ENCODE measurements at places on chromosomes 4 and X.
A peak's percentile ranks its signal among the peaks of the same experiment; 100 is the strongest.

DNA sequence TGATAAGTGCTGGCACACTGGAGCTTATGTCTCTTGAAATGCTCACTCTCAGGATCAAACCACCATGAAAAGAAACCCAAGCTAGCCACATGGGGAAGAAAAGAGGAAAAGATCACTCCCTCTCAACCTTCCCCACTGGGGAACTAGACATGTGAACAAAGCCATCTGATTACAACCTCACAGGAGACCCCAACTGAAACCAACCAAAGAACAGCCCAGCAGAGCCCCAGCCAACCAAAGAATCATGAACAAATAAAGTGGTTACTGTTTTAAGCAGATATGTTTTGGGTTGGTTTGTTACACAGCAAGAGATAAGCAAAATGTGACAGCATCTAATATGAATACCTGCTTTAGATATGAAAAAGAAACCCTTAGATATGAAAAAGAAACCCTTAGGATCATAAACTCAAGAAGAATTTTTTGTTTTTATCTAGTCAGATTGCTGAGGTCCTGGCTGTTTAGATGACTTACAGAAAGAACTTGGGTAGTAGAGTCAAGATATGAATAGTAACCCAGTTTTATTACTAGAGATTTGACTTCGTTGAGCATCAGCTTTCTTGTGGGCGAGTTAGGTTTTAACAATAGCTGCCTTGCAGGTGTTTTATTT is 23.7 kb upstream of the TLR7 start:
- DNase-seq = no peak

- DNase-seq = peak; percentile 99
These were observed 19.7 kb upstream of the SPON2 start for GRCh38 chr4:1192091-1192492.

- peak; percentile 45 for DNase-seq
These were observed 40.5 kb upstream of the SLC2A9 start for GRCh38 chr4:10061650-10062415.

DNA sequence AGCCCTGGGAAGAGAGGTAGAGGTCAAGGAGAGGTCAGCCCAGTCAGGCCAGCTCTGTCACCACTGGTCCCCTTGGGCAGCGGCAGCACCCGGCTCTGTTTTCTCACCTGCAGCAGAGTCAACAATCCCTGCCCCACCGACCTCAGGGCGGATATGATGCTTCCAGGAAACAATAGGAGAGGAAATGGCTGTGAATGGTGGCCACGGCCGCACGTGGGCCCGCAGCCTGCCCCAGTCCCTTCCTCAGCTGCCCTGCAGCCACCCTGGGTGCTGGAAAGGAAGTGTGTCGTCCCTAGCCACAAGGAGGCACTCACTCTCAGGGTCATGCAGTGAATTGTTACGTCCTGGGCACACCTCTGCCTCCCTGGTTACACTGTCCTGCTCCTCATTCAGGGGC is 92.5 kb upstream of the ENPP6 start:
- no peak for DNase-seq

GRCh38 chr4:152780267-152780778 is 569 bp downstream of the ARFIP1 start:
- peak; percentile 33 for DNase-seq

DNA sequence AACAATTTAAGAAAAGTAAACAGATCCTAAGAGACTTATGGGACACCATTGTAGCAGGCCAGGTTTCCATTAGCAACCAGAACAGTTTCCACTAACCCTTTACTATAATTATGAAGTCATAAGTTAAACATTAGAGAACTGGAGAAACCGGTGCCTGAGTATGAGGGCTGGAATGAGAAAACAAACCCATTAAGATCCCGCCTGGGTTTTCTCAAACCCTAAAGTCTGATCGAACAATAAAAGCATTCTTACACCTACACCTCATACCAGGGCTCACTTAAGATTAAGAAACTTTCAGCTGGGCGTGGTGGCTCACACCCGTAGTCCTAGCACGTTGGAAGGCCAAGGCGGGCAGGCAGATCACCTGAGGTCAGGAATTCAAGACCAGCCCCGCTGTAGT is 13.7 kb upstream of the DHX15 start:
- no peak for DNase-seq

DNA sequence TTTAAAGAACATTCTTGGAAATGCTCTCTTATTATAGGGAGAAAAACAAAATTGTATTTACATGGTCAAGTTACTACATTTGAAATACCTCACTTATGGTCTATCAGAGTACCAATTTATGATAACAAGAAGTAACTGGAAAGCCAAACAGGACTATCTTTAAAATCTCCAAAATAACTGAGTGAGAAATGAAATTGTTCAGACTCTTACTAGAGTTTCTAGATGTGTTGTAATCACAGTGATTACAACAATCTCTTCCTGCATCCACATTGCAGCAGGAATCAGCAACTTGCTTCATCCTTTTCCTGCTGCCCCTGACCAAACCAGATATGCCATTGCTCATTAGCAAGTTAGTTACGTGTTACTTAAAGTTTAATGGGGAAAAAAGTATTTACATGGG is 245.2 kb upstream of the SMIM31 start:
- DNase-seq = no peak

DNA sequence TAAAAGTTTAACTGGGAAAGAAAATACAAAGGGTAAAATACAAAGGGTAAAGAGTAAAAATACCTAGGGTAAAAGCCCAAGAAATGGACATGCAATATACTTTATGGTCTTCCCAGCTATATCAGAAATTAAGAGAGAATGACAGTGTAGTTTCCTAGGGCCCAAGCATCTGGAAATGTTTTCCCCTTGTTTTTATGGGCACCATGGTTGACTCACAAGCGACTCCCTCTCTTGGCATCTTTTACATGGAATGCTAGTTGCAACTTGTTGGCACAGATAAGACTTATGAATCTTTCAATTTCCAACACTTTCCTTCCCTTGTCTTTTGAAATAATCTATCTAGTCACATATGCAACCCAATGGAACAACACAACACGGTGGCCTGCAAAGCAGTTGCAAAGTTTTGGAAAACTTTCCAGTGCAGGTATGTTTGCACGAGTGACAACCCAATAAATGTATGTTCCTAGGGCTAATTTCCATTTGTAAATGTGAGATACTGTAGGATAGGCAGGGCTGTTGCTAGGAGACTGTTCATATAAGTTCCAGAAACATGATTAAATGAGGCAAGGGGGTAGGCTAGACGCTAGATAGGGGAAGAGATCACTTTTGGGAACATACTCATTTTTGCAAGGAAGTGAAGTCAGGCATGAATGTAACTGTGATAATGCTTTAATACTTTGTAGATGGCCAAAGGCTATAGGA is 36.4 kb upstream of the CWH43 start:
- DNase-seq = peak; percentile 64

DNA sequence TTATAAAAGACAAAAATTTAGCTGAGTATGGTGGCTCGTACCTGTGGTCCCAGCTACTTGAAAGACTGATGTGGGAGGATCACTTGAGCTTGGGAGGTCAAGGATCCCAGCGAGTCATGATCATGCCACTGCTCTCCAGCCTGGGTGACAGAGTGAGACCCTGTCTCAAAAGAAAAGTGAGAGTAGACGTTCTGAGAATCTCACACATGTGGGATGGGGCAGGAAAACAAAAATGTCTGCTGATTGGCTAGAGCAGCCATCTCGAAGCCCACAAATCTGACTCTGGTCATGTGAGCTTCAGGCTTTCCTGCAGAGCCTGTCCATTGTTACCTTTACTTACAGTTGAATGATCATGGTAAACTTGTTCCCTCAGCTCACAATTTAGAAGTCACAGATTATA is 23.1 kb upstream of the SLC9A7 start:
- DNase-seq = no peak

- no peak for DNase-seq
These were observed 591.4 kb upstream of the PCDH10 start for GRCh38 chr4:132557660-132558059.

DNA sequence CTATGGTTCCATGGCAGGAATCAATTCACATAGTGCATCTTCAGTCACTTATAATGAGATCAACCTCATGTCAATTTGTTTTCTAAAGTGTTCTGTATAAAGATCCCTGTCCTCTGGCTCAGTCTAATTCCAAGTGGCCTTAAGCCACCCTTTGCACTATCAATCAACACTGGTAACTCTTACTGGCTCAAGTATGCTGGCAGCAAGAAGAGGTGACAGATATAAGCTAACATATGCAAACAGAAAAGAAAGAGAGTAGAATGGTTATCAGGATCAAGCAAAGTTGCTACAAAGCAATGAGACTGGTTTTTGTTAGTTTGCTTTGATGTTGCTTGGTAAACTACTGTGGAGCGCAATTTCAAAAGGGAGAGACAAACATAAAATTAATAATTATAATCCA is 67.0 kb downstream of the AMMECR1 start:
- DNase-seq = no peak

- DNase-seq = no peak
These were observed 25.4 kb downstream of the C4orf50 start for GRCh38 chr4:5992828-5993321.

DNA sequence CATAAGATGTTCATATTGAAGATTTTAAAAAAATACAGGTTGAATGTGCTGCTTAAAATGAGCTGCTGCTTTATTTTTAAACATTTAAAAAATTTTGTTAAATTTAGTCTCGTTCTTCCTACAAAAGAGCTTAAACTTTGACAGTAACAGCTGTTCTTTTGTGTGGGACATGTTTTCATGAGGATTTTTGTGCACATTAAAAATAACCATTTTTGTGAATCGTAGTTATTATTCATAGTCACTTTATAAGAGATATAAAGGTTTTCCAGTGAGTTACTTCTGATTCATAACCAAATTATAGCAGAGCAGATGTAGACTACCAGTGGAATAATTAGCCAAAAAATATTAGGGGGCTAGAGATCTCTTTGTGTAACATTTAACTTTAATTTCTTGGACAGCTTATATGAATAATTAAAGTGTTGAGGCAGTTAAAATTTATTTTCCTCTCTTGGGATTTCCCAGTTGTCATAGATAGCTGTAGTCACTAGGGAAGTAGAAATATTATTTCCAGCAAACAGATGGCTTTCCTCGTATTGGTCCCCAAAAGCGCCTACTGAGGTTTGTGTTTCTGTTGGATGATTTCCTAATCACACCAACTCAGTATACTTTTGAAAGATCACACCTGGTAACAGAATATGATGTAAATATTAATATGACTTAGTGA is 24.2 kb downstream of the RBPJ start:
- no peak for DNase-seq

DNA sequence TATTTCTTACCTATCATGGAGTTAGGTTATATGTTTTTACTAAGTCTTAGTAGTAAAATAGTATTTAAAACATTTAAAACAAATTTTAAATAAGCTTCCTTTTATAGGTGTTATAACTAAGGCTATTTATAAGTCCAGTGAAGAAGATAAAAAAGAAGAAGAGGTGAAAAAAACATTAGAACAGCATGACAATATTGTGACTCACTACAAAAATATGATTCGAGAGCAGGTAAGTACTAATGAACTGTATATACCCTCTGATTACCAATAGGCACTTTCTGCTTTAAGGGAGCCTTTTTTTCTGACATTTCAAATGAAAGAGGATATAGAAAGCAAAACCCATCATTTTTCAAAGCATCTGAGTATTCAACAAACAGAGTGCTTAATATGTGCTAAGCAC is 76.6 kb downstream of the USO1 start:
- no peak for DNase-seq

DNA sequence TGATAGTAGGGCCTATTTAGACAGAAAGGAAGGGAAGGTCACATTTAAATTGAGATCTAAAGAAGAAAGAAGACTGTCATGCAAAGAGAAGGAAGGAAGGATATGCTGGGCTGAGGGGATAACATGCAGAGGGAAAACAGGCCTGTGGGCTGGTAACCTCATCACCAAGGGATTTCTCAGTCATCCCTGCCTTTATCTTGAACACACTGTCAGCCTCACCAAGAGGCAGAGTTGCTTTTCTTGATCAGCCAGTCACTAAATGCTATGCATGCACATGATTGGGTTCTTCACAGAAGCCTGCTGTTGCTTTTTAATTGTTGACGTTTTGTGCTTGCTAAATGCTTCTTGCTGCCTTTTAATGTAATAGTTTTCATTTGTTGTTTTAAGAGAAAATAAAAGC is 113.0 kb downstream of the ARHGAP24 start:
- DNase-seq = no peak

GRCh38 chr4:69025191-69025998 is 70.9 kb upstream of the UGT2B7 start:
- DNase-seq = no peak

GRCh38 chrX:153602601-153603000 is 3.7 kb upstream of the CCNQ start:
- DNase-seq = no peak

DNA sequence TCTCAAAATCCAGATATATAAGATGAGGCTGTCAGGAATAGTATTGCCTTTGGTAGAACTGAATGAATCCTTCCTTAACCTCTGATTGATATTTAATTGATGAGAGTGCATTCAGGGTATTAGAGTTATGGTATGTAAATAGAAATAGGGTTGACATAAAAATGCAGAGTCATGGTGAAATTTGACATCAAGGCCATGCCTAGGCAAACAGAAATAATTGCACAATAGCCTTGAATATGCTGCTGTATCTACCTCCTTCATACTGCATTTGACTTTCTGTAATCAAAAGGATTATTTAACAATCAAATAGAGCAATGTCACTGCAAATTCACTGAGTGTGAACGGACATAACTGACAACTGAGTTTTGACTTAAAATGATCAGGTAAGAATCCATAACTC is 1316.3 kb downstream of the STIM2 start:
- no peak for DNase-seq

DNA sequence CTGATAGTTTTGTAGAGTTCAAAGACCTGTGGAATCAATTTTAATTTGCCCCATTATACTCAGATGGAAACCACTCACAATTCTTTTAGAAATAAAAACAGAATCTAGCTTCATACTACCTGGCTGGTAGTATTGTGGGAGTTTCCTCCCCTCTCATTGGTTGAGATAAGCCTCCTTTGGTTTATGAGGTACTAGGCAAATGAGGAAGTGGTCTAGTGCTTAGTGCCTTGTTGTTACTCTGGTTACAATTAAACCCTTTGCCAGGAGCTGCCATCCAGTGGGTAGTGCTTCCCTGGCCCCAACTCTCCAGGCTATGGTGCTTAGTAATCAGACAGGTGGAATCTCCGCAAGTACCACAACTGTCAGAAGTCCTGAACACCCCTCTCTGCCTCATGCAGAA is 118.3 kb downstream of the CDKL5 start:
- DNase-seq = no peak

DNA sequence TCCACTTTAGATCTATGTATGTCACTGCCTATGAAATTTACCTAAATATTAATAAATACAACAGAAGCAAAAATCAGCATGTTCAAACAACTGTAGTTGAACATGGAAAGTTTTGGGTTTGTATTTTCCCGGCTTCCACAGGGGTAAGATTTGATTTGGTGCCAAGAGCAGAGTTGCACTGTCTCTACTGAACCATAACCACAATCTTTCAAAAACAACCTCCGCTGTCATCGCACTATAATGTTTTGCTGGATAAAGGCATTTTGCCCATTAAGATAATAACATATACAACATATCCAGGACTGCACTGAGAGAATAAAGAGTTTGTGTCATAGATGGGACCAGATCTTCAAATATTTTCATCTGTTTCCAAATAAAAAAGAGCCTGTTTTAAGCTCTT is 94.9 kb downstream of the TENM3 start:
- peak; percentile 28 for DNase-seq

GRCh38 chr4:147960971-147961370 is 229.1 kb downstream of the ARHGAP10 start:
- DNase-seq = no peak

- no peak for DNase-seq
These were observed 3.1 kb downstream of the CT45A10 start for GRCh38 chrX:135890087-135890585.

- peak; percentile 64 for DNase-seq
These were observed 39.0 kb upstream of the GPM6B start for GRCh38 chrX:13855689-13856450.

- DNase-seq = peak; percentile 40
These were observed 58.4 kb upstream of the COX18 start for GRCh38 chr4:73127839-73128453.

Data from fibroblast of mammary gland (primary cell).